ENCODE measurements at places on chromosomes 2 and 18.

GRCh38 chr2:46535360-46535759, 56.0 kb downstream of the TMEM247 start:
- DNase-seq = peak; percentile 73

DNA sequence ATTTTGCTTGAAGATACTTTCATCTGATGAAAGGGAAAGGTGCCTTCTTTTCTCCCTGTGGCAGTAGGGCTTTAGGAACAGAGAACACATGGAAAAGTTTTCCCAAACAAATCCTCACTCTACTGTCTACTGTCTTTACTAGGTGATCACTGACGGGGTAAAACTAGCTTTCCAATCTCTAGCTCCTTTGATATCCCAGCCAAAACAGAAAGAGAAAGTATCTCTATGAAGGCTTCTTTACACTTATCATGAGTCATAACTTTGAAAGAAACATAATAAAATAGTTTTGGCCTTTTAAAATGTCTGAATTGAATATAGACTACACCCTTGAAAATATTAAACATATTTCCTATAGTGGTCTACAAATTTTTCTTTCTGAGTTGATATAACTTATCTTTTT, 214.5 kb downstream of the DSEL start:
- DNase-seq = no peak

- no peak for DNase-seq
These were observed 416.6 kb downstream of the NRXN1 start for GRCh38 chr2:50615291-50615690.

GRCh38 chr2:46847185-46847710, 68.4 kb downstream of the MCFD2 start:
- no peak for DNase-seq
